GM04503 (cell line): ENCODE measurements at places on chromosomes 5 and 9.

GRCh38 chr5:1886846-1887587 lies 4.3 kb upstream of the IRX4 start:
- DNase-seq, result no peak

DNA sequence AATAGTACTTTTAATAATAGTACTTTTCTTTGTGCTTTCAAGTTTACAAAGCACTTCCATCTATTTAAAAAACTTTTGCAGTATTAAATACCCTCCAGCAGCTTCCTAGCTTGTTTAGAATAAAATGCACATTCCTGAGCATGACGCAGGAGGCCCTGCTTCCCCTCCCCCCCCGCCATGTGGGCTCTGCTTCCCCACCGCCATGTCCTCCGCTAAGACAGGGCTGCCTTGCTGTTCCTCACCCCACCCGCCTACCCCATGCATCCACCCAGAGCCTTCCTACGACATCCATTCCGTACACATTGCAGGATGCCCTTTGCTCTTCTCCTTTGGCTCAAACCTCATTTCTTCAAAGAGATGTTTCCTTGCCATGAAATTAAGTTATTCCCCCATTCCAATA lies 205.9 kb upstream of the MSX2 start:
- no peak for DNase-seq

DNA sequence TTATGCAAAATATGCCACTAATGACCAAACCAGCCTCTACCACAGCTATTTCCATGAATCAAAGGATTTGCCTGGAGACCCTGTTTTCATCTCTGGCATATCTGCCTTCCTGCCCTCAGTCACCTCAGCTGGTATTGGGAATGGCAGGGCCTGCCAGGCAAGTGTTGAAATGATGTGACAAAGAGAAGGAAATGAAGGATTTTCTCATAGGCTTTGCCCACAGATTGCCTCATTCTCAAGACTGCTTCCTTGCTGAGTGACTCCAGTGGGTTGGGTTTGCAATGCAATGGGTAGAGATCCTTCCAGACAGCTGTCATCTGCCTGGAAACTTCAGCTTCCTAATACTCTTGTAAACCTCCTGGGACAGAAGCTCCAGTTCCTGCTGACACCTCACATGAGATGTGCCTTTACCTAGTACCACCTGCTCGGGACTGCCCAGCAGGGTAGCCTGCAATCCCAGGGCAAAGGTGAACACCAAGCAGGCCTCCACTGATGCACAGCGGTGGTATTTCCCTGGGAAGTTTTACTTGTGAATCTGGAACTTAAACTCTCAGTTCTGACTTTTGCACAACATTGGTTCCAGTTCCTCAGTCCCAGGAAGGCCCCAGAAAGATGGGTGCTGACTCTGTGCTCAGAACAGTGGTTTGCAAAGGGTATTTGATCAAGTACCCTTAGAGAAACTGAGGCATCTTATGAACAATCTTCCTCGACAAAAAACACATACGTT lies 64.8 kb upstream of the SLC1A1 start:
- peak; percentile 19 for DNase-seq

DNA sequence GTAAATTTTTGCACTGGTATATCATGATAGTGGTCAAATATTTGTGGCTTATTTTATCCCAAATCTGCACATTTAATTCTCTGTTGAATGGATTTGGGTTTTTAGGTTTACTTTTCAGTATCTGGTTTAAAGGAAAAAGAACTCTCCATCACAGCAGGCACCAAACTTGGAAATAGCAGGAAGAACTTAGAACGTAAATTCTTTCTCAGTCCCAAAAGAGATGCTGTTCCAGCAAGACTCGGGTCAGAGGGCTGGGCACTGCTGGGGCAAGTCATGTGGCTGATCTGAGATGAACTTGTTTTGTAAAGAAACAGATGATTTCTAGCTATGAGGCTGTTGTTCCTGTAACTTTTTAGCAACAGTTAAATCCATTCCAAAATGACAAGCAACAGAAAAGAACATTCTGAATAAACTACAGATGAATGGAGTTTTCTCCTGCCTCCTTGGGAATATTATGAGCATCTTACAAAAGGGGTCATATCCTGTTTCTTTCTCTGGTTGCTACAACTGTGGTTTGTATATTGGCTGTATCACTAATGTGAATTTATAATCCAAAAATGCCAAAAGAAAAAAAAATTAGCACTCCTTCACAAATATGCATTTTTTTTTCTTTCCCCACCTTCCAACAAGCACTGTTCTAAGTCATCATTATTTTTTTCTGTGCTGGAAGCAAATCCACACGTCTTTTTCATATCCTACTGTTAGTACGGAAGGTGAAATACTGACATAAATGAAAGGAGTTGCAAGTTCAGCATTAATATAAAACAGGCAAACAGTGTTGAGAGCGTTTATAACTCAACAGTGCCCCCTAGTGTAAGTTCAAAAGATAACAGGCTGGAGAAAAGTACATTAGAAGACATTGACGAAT lies 31.1 kb downstream of the OR2K2 start:
- no peak for DNase-seq
